ENCODE measurements at places on chromosomes 3 and 15.

GRCh38 chr3:134249296-134249841 is 1.3 kb downstream of the RYK start:
- no peak for DNase-seq

DNA sequence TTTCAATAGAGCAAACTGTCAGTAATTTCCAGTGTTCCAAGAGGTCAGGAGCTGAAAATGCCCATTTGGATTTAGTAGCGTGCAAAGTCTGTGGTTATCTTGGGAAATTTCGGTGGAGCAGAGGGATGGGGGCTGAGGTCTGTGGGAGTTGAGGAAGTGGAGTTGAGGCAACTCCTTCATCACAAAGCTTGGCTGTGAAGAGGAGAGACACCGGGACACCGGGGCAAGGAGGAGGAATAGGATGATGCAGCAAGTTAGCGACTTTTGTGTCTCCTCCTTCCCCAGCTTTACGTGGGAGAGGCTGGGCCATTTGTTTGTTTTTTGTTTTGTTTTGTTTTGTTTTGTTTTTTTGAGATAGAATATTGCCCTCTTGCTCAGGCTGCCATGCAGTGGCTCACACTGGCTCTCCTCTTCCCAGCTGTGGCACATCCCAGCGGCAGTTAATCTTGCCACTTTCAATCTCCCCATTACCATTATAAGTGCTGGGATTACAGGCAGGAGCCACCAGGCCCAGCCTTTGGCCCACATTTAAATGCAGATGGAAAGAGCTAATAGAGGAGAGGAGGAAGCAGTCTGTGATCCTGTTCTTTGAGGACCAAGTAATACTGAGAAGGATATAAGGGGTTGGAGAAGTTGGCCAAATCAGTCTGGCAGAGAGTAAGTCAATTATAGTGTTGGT is 47.1 kb downstream of the CRTC3 start:
- no peak for DNase-seq

- no peak for DNase-seq
These were observed 93.2 kb downstream of the CHRNA7 start for GRCh38 chr15:32123473-32123872.

DNA sequence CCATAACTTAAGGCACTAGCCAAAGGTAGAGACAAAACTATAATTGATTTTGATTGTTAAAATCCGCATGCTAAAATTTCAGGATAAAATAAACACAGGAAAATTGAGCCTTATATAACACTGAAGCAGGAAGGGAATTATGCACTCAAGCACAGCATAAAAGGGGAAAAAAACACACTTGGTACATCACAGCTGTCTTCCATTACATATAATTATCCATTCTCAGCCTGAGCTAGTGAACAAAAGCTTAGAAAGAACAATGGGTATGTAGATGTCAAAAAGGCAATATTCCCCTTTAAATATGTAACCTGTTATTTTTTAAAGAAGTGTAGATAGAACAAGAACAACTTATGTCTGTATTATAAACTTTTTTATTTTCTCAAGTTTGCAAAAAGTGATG is 899.2 kb downstream of the ROBO1 start:
- DNase-seq, result no peak

DNA sequence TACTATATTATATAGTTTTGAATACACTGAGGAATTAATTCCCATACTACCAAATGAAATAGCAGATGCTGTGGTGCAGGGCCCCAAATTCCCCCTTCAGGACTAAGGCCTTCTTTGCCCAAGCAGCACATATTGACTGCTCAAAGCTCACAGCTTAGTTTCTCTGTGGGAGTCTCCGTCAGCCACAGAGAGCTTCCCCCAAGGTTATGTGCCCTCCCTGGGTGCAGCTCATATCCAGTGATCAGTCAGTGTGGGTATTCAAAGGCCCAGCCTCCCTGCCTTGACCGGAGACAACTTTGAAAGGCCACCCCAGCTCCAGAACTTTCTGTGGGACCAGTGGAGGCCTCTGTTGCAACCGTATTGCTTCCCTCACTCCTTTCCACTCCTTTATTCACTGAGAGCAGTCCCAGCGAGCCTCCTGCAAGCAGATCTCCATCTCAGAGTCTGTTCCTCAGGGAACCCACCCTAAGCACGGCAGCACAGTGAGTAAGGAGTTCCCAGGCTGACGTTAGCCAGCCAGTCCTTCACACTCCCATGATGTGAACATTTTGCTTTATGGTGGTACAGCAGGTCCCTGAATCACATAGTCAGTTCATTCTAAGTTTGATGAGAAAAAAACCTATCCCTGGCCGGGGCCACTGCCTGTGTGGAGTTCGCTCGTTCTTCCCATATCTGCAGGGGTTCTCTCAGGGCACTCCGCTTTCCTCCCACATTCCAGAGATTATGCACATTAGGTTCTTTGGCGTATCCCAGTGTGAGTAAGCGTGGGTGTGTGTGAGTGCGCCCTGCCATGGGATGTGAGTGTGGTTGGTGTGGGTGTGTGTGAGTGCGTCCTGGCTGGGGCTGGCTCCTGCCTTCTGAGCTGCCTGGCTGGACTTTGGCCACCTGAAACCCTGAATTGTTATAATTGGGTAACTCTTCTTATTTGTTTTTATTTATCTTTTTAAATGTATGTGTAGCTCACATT is 64.4 kb upstream of the PPARG start:
- no peak for DNase-seq

GRCh38 chr3:31253782-31254181 is 278.9 kb upstream of the STT3B start:
- no peak for DNase-seq

- no peak for DNase-seq
These were observed 57.5 kb downstream of the FLNB start for GRCh38 chr3:58065700-58066167.

DNA sequence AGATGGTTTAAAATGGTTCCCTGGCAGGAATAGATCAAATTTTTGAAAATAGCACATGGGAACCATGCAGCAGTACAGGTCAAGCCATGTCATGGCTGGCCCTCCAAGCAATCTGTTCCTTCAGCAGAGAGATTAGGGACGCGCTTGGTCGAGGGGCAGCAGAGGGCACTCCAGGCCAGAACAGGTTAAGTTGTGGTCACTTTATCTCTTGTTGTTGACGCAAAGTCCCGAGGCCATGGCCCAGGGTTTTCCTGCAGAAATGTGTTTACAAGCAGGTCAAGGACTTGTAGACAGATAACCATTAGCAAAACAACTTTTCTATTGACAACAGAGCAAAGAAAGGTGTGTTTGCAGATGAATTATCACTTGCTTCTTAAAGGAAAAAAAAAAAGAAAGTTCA is 570.0 kb upstream of the NR2F2 start:
- DNase-seq, result no peak

DNA sequence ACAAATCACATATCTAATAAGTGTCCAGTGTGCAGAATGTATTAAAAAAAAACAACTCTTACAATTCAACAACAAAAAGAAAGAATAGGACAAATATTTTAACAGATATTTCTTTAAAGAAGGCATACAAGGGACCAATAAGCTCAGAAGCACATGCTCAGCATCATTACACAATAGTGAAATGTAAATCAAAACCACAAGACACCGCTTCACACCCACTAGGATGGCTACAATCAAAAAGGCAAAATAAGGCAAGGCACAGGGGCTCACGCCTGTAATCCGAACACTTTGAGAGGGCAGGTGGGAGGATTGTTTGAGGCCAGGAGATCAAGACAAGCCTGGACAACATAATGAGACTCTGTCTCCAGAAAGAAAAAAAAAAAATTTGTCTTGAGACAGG is 255.6 kb downstream of the MAGI1 start:
- no peak for DNase-seq

- DNase-seq, result no peak
These were observed 30.4 kb upstream of the ATP1B3 start for GRCh38 chr3:141846050-141846433.

All from AG08396 (cell line).